ENCODE measurements at places on chromosomes 7 and 10.

- no peak for DNase-seq
Observed at GRCh38 chr10:71158902-71159301, 53.5 kb upstream of the UNC5B start.

DNA sequence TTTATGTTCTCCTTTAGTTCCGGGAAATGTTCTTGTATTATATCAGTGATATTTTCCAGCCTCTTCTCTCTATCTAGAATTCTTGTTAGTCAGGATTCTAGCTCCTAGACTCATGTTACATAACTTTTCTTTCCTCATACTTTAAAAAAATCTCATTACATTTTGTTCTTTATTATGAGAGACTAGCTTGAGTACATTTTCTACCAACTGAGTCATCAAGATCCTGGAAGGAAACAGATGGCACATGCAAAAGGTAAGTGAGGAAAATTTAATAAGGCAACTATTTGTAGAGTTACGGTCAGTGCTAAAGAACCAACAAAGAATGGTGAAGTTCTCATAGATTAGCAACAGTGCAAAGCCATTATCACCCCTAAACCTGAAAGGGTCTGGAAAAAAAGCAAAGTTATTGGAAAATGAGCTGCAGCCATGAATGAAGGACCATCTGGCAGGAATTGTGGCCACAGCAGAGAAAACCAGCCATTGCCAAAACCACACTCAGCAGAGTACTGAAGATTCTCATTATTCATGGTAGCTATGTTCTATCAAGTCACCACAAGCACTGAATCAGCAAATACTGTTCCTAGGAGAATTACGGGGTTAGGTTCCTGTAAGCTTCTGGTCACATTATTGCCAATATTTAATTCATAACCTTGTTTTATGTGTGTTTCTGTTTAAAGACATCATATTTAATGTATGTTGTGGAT, 98.3 kb upstream of the C7orf33 start:
- no peak for DNase-seq

DNA sequence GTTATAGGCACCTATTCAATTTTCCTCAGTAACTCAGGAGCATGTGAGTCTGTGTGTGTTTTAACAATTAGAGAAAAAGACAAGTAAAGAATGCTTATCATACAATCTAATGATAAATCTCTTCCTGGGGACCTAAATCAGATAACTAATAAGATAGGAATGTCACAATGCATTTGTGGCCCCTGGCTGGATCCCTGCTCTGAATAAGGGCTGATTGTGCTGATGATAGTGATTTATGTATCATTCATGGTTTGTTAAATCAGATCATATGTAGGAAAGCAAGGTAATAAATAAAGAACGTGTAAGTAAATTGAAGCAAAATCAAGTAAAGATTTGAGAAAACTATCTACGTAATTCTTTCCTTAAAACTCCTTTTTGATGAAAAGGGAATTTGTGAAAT, 145.9 kb downstream of the C7orf25 start:
- no peak for DNase-seq

- no peak for DNase-seq
Observed at GRCh38 chr10:81874875-81875466, at the start of gene NRG3. TSS of gene NRG3 (plus strand) at chr10:81875194.

DNA sequence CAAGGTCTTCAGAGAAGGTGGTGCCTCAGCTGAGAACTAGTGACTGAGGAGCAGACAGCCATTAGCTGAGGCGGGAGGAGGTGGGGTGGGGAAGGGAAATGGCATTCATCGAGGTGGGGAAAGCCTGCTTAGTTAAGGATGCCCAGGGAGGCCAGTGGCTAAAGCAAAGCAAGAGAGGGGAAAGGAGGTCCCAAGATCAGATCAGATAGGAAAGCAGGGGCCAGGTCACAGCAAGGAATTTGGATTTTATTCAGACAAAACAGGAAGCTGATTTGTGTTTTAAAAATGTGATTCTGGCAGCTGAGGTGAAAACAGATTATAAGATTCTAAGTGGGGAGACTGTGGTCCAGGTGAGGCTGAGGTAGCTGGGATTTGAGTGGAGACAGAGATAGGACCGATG, 45.8 kb downstream of the CNNM1 start:
- DNase-seq = no peak

DNA sequence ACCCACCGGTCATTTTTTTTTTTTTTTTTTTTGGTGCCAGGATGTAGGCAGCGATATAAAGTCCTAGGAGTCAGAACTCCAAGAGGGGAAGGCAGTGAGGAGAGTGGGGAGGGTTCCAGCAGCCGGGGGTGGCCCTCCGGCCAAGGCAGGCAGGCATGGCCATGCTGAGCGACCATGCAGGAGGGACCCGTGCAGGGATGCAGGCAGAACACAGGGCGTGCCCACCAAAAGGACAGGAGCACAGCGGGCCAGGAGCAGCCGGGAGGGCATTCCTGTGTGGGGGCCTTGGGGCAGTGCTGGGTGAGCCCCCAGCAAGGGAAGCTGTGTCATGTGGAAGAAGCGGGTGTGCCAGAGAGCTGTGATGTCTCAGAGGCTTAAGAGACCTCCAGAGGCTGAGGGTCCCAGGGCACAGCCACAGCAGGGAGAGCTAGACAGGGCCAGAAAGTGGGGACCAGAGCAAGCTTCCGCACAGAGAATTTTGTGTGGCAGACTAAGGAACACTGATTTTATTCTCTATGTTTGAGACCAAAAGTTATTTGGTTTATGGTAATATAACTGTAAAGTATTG, 5.7 kb downstream of the ZFAND2A start:
- DNase-seq = no peak

DNA sequence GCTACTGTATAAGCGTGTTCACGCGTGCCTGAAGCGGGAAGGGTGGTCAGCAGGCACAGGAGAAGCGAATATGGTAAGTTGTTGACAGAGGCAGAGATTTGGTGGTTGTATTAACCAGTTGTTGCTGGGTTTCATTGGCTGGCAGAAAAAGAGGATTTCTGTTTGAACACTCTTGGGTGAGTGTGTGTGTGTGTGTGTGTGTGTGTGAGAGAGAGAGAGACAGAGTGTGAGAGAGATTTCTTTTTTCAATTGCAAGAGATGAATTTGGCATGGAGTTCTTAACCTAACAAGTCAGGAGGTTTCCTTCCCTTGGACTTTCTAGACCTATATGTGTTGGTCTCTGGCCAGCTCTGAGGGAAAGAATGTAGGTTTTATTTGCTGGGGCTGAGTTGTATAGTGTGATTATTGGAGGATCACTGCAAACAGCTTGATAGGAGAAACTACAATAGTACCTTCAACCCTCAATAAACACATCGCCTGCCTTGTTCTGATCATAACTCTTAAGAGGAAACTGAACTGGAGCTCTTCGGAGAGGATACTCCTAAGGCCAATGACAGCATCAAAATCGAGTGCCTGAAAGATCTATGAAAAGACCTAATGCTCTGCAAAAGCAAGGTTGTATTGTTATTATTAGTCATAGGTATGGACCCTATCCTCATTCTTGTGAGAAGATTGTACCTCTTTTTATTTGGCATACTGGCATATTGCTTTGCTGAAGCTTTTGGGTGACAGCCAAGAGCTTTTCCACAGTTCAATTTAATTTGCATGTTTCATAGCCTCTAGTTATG, 1.2 kb downstream of the MCU start:
- no peak for DNase-seq

DNA sequence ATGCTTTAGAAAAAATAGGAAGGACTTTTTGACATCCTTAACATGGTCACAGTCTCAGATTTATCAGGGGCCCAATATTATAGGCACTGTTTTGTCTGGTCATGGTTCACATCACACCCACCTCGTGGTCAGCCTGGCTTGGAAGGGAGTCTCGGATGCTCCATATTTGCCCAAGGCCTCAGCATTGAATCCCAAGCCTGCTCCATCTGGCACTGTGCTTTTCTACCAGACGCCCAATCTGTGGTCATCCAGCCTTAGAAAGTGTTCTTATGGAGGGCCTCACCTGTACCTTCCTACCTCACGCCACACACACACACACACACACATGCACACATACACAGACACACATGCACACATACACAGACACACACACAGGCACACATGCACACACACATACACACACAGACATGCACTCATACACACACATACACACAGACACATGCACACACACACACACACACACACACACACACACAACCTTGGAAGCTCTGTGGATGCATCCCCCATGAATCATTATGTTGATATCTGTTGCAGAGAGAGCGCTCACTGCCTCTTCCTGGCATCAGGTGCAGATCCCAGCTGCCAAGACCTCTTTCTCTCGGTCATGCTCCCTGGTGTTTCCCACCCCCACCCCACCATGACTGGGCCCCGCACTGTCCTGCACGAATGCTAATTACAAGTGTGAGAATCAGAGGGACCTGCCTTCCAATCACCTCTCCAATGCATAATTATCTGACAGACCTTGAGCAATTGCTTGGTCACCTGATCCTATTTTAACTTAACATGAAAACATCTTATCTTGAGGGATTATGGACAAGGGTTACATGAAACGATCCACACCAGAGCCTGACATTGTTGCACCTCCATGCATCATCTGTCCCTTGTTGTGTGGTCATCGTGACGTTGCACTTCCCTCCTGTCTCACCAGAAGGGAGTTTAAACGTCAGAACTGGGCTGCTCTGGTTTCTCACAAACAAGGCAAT, 122.7 kb upstream of the TMEM72 start:
- DNase-seq = no peak

DNA sequence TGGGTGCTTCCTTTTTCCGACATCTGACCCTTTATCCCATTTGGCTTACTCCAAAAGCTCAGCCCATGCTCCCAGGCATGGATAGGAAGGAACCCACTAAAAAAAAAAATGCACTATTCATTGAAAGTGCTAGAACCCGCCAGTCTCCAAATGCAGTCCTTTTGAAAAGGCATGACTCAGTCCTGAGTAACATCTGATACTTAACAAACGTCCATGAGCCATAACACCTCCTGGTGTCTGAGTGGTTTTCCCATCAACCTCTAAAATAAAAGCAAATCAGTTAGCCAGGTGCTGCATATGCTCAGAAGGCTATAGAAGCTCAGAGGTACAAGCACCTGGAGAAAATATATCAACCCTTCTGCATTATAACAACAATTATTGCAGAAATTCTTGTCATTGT, 45.0 kb upstream of the CACUL1 start:
- DNase-seq = no peak

DNA sequence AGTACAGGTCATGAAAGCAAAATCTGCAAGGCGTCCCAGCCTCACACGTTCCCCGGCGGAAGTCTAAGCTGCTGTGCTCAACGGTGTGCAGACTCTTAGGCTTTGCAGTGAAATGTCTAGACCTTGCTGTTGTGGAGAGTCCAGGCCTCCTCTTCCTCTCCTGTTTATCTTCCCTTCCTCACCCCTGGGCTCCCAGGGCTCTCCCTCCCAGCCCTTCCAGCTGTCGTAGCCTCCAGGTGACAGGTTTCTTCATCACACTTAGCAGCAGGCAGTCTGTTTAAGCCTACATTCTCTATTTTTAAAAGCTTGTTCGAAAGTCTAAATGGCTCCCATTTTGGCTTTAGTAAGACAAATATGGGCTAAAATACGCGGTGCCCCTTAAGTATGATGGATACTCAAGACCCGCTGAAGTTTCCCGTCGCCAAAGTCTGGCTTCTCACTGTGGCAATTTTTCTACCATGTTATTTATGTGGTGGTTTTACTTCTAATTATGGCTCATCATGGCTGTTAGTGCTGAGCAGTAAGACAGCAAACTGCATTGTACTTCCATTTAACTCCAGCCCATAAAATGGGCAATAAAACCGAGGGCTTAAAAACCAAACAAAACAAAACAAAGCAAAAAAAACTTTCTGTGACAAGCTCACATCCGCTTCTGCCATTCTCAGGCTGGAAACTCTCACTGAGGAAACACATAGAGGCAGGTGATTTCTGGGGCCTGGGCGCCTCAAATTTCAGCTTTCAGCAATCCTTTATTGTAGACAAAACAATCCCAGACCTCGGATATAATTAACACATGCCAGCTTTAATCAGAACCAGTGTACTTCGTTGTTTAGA, 243.2 kb downstream of the SNX10 start:
- DNase-seq = no peak

- no peak for DNase-seq
Observed at GRCh38 chr7:116653204-116653603, 18.8 kb upstream of the MET start.

GRCh38 chr10:118838364-118838763, 83.6 kb upstream of the CACUL1 start:
- DNase-seq = no peak

- no peak for DNase-seq
Observed at GRCh38 chr10:130412317-130412716, 276.1 kb downstream of the GLRX3 start.

DNA sequence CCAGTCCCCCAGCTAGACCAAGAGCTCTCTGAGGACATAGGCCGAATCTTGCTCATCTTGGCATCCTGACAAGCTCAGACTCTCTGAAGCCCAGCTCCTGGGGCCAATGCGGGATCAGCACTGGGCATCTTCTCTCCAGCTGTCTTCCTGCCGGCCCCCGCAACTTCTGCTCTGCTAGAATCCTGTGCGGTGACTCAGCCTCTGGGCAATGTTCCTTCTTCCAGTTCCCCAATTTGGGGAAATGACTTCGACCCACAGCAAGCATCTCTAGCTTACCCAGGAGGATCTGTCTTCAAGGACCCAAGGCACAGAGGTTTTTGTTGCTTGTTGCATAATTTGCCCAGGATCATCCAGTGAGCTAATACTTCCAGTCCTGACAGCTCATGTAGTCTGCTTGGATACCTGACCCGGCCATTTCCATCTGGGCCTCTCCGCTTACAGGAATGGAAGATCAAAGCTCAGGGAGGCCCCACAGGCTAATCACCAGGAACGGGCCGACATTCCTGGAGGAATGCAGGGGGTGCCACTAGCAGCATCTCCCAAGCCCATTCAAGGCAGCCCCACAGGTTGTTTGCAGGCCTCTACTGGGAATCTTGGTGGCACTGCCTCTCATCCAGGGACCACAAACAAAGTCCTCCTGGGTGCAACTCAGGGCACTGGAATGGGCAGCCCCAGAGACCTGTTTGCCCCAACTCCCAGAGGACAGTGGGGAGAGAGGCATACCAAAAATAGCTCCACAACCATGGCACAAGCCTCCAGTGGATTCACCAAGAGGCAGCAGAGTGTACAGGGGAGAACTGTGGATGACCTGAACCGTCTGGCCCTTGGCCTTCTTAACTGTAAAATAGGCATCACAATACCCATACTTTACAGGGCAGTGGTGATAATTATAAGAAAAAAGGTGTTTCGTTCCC, 151.9 kb downstream of the NEURL1 start:
- DNase-seq = no peak

DNA sequence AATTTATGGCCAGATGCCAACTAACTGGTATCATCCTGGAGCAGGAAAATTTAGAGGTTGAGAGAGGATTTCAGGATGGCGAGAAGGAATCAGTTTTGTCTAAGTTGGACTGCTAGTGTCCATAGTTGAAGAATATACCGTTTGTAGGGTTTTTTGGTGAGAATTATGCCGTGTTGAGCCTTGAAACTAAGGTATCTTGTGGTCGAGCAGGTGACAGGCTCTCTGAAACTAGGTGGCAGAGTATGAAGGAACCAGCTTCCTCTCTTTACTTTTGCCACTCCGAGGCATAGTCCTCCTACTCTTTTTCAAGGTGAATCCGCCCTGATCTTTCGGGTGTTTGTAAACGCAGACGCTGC, 9.7 kb downstream of the MDFIC start:
- DNase-seq = peak; percentile 20

All from activated CD8-positive, alpha-beta memory T cell treated with anti-CD3 and anti-CD28 coated beads, Interleukin-2, amount 50 U/mL, for 4 hours (primary cell).